ENCODE measurements at places on chromosomes 11 and 22. TPM values are rescaled to one million over a fixed set of nuclear protein-coding genes. Genes with fewer than 3 reads are reported as not detected.
A peak's percentile ranks its signal among the peaks of the same experiment; 100 is the strongest.

DNA sequence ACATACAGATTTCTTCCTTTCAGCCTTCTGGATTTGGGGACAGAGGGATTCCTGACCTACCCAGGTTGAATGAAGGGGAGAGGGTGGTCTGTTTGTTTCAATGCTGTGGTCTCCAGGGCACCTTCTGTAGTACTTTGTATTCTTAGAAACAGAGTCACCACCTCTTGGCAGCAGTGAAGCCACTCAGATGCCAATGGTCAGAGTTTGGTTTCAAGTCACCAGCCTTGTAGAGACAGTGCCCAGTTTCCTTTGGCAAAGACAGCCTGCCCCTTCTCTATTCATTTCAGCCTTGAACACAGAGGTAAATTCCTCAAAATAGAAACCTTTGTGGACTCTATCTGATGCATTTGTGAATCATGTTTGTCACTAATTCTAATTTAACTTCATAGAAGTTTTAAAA, 111.7 kb upstream of the RASSF10 start:
- DNase-seq, result peak; percentile 25

- DNase-seq, result peak; percentile 40
These were observed 25.0 kb downstream of the CYB5R2 start for GRCh38 chr11:7648264-7648663.

GRCh38 chr22:48376936-48377712, 1450.5 kb downstream of the BRD1 start:
- no peak for DNase-seq

GRCh38 chr11:132050049-132050448, 679.6 kb downstream of the NTM start:
- DNase-seq, result no peak

PRR33 gene
- total RNA-seq, result not detected

PTGDR2 gene
- not detected for total RNA-seq

DNA sequence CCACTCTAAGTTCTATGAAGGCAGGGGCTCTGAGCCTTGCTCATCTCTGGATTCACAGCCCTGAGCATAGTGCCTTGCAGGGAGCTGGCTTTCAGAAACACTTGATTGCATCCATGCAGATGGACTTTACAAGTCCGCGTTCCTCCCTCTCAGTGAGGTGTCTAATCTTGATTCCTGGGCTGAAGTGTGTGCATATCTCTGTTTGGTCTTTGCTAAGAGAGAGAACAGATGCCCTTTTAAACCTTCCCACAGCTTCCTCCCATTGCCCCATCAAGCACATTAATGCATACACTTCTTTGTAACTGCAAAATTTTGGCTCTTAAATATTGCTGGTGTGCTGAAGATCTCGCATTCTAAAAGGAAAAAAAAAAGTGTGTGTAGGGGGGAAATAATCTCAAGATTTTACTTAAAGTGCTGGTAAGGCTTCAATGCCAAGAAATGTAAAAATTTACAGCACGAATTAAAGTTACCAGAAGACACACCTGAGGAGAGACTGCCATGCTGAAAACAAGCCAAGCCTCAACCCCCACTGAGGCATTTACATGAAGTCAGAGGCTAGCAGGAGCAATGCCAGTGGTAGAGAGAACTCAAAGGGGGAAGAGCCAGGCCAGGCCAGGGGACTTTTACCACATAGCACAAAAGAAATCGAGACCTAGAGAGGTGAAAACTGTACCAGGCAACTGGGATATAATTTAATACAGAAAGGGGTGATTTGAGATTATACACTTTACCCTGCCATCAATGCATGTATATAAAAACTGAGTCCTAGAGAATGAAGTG, 492.1 kb downstream of the SOX6 start:
- no peak for DNase-seq

FIBIN gene
- total RNA-seq, result 59.1 TPM

- DNase-seq, result peak; percentile 53
These were observed 48.4 kb upstream of the MICAL2 start for GRCh38 chr11:12061851-12062560.
